GM12865 (cell line): ENCODE measurements at places on chromosomes 13 and 19.
A peak's percentile ranks its signal among the peaks of the same experiment; 100 is the strongest.

- peak; percentile 93 for DNase-seq
These were observed 4.5 kb upstream of the ARHGAP35 start for GRCh38 chr19:46856062-46857022.

- DNase-seq, result no peak
These were observed 5.1 kb downstream of the NOTCH3 start for GRCh38 chr19:15195371-15196334.

GRCh38 chr19:13712767-13713201 lies 51.5 kb upstream of the MRI1 start:
- no peak for DNase-seq

- peak; percentile 69 for DNase-seq
These were observed 22.4 kb upstream of the ARHGEF18 start for GRCh38 chr19:7326105-7326877.

DNA sequence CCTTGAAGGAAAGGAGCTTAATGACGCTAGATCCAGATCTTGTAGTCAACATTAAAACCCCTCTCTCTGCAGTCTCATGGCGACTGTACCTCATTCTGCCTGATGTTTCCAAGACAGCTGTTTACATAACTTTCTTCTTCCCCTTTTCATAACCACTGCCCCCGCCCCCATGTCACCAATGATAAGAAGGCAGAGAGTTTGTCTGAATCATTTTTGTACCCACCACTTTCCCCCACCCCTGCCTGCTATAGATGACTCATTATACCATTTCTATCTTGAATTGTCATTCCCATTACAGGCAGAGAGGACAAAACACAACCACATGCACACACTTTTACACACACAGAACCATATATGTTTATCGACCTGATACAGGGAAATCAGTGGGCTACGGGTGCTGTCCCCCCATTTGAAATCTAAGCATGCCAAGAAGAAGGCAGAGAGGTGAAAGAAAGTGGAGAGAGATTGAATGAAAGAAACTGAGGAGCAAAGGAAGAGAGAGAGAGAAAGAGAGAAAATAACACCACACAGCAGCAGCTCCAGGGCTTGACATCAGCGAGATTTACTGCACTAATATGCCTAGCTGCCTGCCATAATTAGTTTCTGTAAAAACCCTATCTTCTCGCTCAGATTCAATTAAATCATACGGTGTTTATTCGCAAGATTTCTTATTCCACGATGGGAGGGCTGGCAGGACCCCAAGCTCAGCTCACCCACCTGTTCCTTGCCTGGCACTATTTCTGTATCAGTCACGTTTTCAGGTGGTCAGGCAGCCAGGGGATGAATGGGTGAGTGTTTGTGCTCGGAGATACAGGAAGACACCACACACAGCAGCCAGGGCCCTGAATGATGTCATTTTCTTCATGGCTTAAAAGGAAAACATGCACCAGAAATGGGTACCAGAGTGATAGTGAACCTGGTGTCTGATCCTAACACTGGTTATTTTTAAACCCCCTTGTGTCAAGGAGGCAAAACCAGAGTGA lies 114.3 kb upstream of the SERP2 start:
- peak; percentile 89 for DNase-seq
